Islet precursor cell (in vitro differentiated cells): ENCODE measurements at places on chromosomes 13 and 19.

- no peak for DNase-seq
Measured at GRCh38 chr13:24115671-24116070, 44.8 kb upstream of the SPATA13 start.

- no peak for DNase-seq
Measured at GRCh38 chr13:97369261-97369893, 64.6 kb upstream of the RAP2A start.

DNA sequence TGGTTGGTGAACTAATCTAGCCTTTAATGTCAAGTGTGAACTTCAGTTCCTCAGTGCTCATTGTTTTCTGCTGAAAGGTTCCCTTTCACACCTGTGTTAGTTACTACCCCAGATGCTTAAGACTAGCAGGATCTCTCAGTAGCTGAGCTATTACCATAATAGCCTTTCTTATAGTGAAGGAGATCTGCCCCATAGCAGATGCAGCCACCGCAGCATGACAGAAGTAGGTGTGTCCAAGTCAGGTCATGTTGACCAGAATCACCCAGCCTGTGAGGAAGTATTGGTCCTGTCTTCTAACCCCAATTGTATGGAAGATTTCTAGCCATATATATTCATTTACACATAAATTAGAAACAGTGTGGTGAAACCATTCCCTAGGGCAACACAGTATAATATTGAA, 37.3 kb downstream of the ZAR1L start:
- no peak for DNase-seq

GRCh38 chr19:1432507-1432887, 5.7 kb upstream of the RPS15 start:
- DNase-seq = no peak

GRCh38 chr19:12163826-12164225, 930 bp downstream of the ZNF136 start:
- no peak for DNase-seq

DNA sequence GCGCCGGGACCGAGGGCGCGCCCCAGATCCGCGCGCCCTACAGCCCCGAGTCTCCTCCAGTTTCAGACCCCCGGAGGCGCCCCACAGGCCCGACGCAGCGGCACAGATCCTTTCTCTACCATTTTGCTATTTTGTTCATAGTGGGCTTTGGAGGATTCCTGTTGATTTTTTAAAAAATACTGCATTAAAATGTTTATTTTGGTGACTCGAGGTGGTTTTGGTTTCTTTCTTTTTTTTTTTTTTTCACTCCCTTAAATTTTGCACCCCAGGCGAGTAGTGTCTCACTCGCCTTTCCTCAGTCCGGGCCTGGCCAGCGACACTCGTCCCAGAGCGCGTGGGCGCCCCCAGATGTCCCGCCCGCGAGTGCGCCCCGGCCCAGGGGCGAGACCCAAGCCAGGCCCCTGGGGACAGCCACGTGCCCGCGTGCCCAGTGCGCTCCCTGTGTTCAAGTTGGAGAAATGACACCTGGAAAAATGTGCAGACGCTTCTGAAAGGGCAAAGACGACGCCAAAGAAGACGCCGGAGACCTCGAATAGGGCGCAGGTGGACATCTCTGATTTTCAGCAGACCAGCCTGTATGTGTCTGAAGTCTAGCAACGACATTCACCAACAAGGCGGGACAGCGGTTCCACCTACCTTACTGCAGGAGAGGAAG, 471 bp upstream of the INSR start:
- DNase-seq = peak; percentile 76

DNA sequence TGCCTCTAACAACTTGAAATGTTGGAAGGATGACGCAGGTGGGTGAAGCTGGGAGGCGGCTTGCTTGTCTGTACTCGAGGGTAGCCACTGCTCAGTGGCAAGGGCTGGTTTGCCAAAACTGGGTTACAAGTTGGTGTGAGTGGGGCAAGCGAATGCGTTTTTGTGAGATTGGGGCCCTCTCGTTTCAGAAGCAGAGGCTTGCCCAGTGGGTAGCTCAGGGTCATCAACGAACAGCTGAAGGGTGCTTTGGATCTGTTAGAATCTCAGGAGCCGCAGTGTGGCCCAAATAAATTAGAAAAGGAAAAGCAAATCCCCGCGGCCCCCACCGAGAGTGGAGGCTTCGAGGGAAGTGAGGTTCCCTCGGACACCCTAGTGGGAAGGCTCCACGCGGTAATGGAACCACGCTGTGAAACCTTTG, 7.3 kb downstream of the ATP4B start:
- peak; percentile 44 for DNase-seq

GRCh38 chr13:110097013-110097412, 209.9 kb downstream of the COL4A1 start:
- DNase-seq = no peak

- DNase-seq = no peak
Measured at GRCh38 chr19:39411081-39411831, 1.2 kb upstream of the PLEKHG2 start.

GRCh38 chr19:16429066-16429758, 42.6 kb downstream of the EPS15L1 start:
- DNase-seq = no peak

DNA sequence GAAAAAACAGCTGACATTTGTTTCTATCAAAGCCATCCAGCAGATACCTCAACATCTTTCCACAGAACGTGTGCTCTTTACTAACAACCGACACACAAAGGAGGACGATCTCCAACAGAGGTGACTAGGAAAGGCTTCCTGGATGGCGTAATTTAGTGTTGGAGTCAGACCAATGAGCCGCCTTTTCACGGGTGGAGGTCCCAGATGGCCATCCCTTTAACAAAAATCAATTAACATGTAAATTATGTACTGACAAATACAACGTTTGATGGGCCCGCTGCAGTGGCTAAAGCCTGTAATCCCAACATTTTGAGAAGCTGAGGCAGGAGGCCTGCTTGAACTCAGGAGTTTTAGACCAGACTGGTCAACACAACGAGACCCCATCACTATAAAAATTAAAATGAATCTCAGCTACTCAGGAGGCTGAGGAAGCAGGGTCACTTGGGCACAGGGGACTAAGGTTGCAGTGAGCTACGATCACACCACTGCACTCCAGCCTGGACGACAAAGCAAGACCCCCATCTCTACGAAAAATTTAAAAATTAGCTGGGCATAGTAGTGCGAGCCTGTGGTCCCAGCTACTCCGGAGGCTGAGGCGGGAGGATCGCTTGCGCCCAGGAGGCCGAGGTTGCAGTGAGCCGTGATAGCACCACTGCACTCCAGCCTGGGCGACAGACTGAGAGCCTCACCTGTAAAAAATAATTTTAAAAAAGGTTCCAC, 1.2 kb upstream of the DPY19L3 start:
- DNase-seq = no peak

GRCh38 chr13:108070925-108071324, 144.4 kb downstream of the LIG4 start:
- DNase-seq = no peak

DNA sequence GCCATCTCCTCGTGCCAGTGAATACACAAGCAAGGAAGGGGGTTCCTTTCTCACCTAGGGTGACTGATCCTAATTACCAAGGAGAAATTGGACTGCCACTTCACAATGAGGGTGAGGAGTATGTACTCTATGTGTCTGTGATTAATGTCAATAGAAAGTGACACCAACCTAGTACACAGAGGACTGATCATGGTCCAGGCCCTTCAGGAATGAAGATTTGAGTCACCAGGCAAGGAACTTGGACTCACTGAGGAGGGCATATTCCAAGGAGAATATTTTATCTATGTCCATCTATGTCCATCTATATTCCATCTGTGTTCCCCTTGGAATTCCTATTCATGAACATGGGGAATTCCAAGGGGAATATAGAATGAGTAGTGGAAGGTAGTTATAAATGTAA, 9.2 kb upstream of the ALOX5AP start:
- no peak for DNase-seq

- DNase-seq = no peak
Measured at GRCh38 chr19:8491574-8491973, 10.9 kb downstream of the PRAM1 start.

- no peak for DNase-seq
Measured at GRCh38 chr13:71493189-71493588, 373.8 kb downstream of the DACH1 start.

DNA sequence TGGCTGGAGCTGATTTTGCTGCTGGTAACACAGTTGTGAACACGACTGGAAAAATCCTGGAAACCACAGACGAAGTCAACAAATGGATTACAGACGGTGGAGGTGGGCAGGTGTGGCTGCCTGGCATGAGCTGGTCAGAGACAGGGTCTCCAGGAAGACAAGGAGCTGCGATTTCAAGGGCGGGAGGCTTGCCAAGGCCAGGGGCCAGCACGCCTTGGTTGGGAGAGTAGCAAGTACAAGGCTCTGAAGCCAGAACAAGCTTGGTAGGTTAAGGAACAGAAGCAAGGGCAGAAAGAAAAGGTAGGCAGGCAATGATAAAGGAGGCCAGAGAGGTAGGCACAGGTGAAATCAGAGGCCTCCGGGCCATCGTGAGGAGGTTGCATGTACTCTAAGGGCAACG, 50.7 kb upstream of the AMER2 start:
- no peak for DNase-seq

GRCh38 chr13:46164661-46165060, 17.3 kb downstream of the LCP1 start:
- DNase-seq = no peak

DNA sequence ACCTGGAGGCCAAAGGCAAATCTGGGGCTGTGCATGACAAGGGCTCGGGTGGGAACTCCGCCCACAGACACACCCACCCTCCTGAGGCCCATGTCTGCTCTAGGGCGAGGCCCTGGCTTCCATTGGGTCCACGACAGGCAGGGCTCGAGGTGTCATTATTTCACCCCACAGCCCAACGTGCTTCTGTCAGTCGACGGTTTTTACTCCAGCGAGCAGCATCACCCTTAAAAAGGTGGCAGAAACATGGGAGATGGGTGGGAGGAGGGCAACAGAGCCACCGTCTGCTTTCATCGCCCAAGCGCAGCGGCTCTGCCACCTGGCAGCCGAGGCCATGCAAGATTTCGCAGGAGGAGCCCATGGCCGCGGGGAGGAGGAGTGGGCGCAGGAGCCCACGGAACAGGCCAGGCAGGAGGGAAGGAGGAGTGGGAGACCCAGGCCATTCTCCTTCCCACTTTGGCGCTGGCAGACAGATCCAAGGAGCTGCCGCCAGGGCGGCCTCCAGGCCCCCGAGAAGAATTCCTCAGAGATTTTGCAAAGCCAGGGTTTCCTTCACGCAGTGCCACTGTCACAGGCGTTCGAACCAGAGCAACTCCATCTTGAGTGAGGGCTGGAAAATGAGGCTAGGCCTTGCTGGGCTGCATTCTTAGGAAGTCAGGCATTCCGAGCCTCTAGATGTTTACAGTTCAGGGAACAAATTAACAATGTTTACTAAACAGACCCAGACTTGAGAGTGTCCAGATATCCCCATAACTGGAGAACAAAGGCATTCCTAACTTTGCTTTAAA, 49.3 kb upstream of the TUBGCP3 start:
- peak; percentile 90 for DNase-seq

GRCh38 chr13:21458451-21458812, 671 bp downstream of the ZDHHC20 start:
- DNase-seq = peak; percentile 83

DNA sequence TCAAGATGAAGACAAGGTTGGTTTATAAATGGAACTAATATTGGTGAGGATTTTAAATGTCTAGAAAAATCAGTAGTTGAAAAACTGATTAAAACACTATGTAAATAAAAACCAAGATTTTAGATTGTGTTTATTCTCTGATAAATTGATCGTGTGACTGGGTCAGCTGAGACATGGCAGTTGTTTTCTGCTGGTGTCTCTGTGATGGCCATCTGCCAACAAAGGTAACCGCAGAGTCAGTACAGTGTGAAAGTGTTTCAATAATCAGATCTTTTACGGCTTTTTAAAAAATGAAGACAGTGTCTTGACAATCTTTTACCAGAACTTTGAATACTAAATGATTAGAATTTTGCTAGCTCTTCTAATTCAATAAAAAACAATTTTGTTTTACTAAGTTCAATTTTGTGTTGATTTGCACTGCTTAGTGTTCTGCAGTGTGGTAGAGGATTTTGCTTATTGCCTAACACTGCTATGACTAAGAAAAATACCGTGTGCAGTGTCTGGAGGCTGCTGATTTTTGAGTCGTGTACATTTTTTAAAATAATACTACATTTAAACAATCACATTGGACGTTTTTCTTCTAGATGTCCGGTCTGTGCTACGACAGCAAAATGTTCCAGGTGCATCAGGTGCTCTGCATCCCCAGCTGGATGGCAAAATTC, 32.7 kb upstream of the GPR183 start:
- no peak for DNase-seq

DNA sequence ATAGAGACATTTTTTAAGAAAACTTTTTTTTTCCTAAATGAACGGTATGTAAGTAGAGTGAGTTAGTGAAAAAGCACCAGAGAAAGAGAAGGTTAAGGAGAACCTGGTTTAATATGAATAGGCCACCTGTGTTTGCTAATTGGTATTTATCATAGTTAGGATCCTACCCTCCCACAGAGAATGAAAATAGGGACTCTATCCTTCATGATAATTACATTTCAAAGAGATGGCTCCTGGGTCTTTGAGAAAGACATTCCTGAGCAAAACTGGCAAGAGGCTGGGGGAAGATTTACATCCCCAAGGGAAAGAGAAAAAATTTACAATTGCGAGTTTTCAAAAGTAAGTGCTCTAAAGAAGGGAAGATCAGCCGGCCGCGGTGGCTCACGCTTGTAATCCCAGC, 1284.5 kb downstream of the SLITRK1 start:
- DNase-seq = no peak

- no peak for DNase-seq
Measured at GRCh38 chr19:3109491-3109890, 15.3 kb downstream of the GNA11 start.

- DNase-seq = no peak
Measured at GRCh38 chr13:113059891-113060290, 45.7 kb upstream of the F7 start.

GRCh38 chr19:35299523-35300338, 7.8 kb downstream of the MAG start:
- no peak for DNase-seq

GRCh38 chr13:40648040-40648439, 18.4 kb downstream of the FOXO1 start:
- DNase-seq = no peak

DNA sequence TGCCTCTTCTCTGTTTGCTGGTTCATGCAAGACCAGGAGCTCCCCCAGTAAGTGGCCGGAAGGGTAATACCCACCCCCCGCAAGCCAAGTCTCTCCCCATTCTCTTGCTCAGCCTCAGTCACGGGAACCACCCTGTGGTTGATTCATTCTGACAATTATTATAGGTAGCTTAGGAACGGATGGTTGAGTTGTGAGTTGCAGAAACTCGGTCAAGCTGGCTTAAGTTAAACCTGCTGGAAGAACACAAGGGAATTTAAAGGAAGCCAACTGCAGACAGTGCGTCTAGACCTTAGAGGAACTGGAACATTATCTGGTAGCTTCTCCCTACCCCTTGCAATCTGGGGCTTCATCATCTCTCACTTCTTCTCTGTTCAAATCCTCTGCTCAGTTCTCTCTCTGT, 8.9 kb downstream of the FPR1 start:
- DNase-seq = no peak

GRCh38 chr13:80339563-80339911, 1.4 kb downstream of the SPRY2 start:
- DNase-seq = no peak

GRCh38 chr13:44660050-44660449, 83.9 kb upstream of the TSC22D1 start:
- DNase-seq = no peak
